ENCODE measurements at places on chromosomes 4 and X.

GRCh38 chr4:73883306-73883705, 14.1 kb downstream of the CXCL1 start:
- no peak for DNase-seq

- no peak for DNase-seq
These were observed 951.1 kb downstream of the FAT4 start for GRCh38 chr4:126265888-126266287.

DNA sequence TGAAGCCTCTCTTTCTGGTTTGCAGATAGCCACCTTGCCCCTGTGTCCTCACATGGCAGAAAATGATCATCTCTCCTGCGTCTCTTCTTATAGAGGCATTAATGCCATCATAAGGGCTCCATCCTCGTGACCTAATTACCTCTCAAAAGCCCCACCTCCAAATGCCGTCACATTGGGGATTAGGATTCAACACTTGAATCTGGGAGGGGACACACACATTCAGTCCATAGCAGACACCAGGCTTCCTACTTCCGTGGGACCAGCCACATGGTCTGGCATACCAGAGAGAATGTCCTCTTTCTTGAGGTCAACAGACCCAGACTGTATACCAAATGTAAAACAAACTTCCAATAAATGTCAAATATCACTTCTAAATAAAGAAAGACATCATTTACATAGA, 82.3 kb upstream of the S100G start:
- no peak for DNase-seq

DNA sequence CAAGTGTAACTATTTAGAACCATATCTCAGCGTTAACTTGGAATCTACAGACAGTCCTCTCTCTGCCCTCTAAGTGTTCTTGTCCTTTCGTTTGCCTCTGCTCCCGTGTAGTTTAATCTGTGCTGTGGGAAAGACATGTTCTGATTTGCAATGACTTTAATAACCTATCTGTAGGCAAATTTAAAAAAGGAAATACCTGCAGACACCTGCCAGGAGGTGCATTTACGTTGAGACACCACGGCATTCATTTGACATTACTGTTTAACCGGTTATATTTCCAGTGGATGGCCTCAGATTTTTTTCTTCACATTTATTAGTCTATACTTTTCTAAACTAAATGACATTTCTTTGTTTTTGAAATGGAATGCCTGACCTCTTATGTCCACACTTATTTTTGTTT, 997.9 kb upstream of the PCDH7 start:
- DNase-seq = no peak

GRCh38 chr4:137032222-137032621, 500.1 kb downstream of the PCDH18 start:
- no peak for DNase-seq

DNA sequence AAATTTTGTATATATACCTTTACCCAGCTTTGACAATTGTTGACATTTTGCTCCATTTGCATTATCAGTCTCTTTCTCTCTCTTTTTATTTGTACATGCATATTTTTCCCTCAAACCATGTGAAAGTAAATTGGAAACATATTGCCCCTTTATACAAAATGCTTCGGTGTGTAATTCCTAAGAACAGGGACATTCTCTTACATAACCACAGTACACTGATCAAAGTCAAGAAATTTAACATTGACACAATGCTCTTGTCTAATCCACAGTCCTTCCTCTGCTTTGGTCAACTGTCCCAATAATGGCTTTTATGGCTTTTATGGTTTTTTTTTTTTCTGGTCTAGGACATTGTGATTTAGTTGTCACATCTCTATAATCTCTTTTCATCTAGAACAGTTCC, 9.5 kb upstream of the SMS start:
- DNase-seq = no peak

DNA sequence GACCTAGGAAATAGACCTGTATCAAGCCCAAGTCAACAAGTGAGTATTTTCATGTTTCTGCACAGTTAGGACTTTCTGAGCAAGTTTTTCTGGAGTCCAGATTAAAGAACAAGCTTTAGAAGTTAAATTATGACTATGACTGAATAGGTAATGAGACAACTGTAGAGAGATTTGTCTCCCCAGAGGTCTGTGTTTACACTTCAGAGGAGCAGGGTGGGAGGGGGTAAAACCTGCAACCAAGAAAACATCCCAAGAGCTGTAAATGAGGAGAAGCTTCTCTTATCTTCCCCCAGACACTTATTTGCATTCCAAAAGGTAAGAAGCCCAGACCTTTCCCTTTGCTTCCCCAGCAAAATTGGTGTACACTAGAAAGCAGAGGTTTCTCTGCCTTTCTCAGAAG, 22.1 kb upstream of the CEP135 start:
- DNase-seq = no peak

GRCh38 chr4:58166490-58166889, 1056.3 kb upstream of the IGFBP7 start:
- DNase-seq = no peak

DNA sequence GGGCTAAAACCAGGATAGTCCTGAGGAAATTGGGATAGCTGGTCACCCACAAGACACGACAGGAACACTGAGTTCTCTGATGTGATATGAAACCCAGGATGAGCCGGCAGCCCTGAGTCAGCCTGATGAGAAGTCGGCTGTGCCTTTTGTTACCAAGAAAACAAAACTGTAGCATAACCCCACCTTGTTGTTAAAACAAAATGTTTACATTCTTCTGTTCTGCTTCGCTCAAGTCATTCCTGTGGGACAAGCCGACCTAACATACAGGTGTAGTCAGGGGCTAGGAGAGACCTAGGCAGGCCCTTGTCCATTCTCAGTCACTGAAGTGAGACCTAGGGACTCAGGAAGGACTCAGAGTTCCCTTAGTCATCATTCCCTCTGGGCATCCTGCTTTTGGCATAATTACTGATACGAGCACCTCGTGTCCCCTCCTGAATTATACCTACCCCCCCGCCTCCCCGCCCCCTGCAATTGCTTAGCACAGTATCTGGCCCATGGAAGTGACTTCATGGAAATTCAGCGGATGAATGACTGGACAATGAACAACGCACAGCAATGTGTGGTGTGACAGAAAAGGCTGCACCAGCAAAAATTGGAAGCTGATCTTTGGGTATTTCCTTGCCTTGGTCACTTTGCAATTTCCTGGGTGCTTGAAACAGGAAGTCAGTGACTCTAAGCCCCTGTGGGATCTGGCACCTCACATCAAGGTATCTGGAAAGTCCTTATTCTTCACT, 31.9 kb upstream of the TLR2 start:
- no peak for DNase-seq

- peak; percentile 27 for DNase-seq
These were observed 814 bp downstream of the SPON2 start for GRCh38 chr4:1171311-1172227.

GRCh38 chr4:77284036-77284435, 127.0 kb downstream of the CCNG2 start:
- DNase-seq = no peak

GRCh38 chrX:41922431-41923151, 763 bp downstream of the CASK start:
- DNase-seq = peak; percentile 5

GRCh38 chrX:109880629-109881028, 122.3 kb upstream of the TMEM164 start:
- DNase-seq = no peak

DNA sequence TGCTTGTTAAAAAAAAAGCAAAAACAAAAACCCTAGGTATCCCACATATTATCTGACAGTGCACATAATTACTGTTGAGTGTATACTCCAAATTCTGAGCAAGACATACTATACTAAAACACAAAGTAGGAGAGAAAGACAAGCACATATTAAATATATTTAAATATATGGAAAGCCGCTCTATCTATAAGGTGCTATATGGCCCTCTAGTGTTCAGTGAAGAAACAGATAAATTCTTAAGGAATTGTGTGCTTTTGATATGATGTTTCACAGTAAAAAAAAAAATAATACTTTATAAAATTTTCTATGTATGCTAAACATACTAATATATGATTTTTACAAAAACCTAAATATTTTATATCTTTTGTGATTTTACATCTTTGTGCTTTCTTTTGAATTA, 137.8 kb downstream of the FBXW7 start:
- DNase-seq = no peak

DNA sequence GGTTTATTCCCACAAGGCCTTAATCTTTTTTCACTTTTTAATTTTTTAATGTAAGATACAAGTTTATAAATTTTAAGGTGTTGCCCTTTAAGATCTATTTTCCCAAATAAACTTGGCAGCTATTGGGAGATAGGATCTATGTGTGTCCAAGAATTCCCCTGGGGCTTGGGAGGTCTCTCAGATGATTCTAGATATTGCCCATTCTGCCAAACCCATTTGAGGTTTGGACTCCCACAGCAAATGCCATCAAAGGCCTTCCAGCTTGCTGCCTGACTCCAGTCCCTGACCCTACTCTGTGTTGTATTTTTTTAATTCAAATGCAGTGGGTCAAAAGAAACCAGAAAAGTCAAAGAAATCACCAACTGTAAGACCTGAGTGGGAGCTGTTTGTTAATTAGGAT, 120.0 kb upstream of the CHRDL1 start:
- no peak for DNase-seq

GRCh38 chr4:41303372-41304118, 46.8 kb downstream of the UCHL1 start:
- no peak for DNase-seq

GRCh38 chrX:109830704-109831206, 97.7 kb upstream of the ACSL4 start:
- DNase-seq = no peak

- no peak for DNase-seq
These were observed 387.5 kb upstream of the PPP1R2C start for GRCh38 chrX:43165343-43165920.

- DNase-seq = no peak
These were observed 284.4 kb upstream of the LDB2 start for GRCh38 chr4:17182888-17183287.

DNA sequence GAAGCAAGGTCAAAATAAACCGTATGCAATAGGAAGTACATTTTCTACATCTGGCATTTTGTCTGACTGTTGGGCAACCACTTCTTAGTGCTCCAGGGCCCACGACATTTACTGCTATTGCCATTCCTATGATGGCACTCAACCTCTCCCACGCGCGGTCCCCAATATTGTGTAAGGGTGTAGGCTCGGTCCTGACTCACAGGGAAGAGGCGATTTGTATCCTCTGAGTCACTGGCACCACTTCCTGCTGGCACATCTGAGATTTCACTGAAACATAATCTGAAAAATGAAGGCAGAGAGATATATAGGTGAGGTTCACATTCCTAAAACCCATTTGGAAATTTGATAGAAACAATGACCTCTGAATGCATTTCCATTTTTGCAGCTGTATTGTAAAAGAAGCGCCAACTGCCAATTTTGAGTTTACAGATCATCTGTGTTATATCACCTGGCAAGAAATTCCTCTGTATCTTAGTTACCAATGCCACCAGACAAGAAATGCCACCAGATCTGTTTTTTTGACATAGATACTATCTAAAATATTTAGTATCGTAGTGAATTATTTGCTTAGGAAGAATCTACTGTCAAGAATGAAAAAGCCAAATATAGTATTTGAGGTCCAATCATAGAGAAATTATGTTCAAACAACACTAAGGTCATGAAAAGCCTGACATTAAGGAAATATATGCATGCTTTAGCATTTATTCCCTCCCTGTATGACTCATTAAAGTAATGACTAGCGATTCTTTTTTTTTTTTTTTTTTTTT, 9.8 kb downstream of the EREG start:
- DNase-seq = no peak

DNA sequence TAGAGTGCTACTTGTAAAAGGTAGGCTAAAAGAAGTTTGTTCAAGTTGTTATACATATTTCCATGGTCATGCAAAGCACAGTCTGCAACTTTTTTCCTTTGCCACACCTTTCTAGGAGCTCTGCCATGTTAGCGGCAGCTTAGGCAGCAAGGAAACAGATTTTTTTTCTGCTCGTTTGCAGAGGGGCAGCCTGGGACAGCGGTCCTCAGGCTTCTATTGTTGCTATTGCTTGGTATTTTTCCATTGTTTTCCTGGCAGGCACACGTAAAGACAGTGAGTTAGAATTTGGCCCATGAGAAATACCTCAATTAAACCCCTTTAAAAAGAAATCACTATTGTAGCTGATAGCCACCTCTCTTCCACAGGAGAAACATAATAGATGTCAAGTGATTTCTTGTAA, 391.4 kb downstream of the SH2D1A start:
- DNase-seq = no peak

DNA sequence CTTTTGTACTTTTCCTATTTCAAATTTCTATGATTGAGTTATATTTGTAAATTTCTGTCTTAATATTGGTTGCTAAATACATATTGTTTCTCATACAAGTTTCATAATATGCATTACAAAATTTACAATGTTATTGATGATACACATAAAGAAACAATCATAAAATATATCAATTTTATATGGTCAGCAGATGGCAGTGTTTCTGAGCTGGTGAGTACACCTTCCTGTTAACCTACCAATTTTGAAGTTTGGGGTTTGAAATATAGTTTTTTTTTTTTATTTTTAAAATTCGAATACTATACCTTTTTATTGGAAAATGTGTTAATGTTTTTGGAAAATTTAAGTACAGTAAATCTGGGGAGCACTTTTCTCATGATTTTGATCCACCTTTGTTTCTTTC, 1953.1 kb upstream of the ADGRL3 start:
- no peak for DNase-seq

- no peak for DNase-seq
These were observed 522.7 kb upstream of the HTR2C start for GRCh38 chrX:114061226-114061625.

DNA sequence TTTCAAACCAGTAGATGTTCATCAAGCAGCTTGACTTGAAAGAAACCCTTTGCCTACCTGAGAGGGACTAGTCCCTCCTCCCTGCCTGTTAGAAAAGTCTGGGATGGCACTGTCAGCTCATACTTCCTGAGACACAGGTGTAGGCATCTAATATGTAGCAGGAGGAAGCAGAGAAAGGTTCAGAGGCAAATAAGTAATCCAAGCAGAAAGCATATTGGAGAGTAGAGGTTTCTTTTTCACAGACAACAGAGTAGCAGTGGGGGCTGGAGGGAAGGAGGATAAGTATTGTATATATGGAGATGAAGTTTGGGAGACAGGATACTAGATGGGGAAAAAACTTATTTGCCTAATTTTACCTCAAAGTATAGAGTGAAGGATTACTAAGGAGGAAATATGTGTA, 81.5 kb downstream of the FNIP2 start:
- no peak for DNase-seq

- no peak for DNase-seq
These were observed 164.9 kb downstream of the DCTD start for GRCh38 chr4:182752158-182752910.

- no peak for DNase-seq
These were observed 73.4 kb upstream of the MAGEB2 start for GRCh38 chrX:30141966-30142365.

Data from stimulated activated CD4-positive, alpha-beta T cell treated with anti-CD3 and anti-CD28 coated beads, Interleukin-15, amount 100 ng/mL, for 1 hour (primary cell).